ENCODE measurements at places on chromosomes 13 and 19.

- H3K4me1 ChIP-seq: peaks cover 10% of the 10 kb centered on the region
- H3K36me3 ChIP-seq: no peaks in the 10 kb centered on the region
- no peak overlapping the region for H3K27ac ChIP-seq
- peak; percentile 15 for DNase-seq
Measured at GRCh38 chr19:55820037-55820436, 11.8 kb downstream of the NLRP11 start.

DNA sequence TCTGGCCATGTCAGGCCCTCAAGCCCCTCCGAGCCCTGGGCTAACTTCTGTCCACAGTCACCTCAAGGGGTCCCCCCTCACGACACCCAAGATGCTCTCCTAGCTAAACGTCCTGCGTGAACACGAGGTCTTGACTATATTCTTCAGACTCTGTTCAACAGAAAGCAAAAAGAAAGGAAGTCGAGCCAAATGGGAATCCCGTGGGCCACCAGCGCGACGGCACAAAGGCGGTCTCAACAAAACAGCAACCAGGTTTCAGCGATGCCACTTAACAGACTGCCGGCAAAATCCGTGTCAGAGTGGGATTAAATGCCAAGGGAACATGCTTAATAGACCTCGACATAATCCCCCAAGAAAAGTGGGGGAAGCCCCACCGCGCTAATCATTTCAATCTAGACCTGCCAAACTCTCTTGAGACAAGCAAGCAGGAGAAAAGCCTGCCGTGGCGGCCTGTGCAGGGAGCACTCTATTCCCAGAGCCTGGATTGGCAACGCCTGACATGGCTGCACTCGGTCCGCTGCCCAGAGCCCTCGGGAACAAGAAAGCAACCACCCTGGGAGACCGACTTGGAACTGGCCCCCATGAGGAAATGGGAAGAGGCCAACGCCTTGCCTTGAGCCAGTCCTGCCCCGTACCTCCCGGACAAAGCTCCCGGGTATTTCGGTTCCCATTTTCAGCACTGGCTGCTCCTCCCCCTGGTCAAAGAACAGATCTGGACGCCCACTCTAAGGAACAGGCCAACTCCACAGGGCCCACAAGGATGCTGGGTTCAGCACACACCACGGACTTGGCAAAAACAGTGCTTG, 16.0 kb downstream of the ZC3H4 start:
- H3K36me3 ChIP-seq: no peaks in the 10 kb centered on the region
- no peak for DNase-seq
- H3K4me3 ChIP-seq: no peak overlapping the region
- H3K27ac ChIP-seq: no peak overlapping the region
- peaks cover 5% of the 10 kb centered on the region for H3K4me1 ChIP-seq
- no peaks in the 10 kb centered on the region for H3K27me3 ChIP-seq

GRCh38 chr13:92537471-92537870, 689.1 kb upstream of the GPC6 start:
- H3K4me3 ChIP-seq: no peak overlapping the region
- no peaks in the 10 kb centered on the region for H3K36me3 ChIP-seq
- H3K27ac ChIP-seq: no peak overlapping the region
- DNase-seq: no peak

DNA sequence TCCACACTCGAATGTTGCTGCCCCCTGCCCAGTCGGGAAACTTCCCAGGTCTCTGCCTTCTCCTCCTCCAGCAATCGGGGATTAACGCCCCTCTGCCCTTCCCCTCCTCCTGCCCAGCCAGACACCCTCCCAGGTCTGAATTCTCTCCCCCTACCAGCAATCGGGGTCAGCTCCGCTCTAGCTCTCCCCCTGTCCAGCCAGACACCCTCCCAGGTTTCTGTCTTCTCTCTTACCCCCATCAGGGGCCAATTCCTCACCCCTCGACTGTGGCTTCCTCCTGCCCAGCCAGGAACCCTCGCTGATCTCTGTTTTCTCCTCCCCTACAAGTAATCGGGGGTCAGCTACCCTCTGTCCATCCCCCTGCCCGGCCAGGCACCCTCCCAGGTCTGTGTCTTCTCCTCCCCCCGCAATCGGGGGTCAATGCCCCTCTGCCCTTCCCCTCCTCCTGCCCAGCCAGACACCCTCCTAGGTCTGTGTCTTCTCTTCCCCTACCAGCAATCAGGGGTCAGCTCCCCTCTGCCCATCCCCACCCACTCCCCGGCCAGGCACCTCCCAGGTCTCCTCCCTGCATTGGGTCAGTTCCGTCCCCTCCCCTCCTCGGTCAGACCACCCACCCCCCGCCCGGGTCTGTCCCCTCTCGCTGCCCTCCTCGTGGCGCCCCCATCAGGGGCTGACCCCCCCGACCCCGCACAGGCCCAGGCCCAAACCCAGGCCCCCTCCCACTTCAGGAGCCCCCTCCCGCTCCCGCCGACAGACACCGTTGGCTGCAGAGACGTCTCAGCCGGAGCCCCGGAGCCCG, 668 bp downstream of the ZFR2 start:
- H3K27me3 ChIP-seq: no peaks in the 10 kb centered on the region
- H3K4me3 ChIP-seq: no peak overlapping the region
- H3K36me3 ChIP-seq: no peaks in the 10 kb centered on the region
- no peaks in the 10 kb centered on the region for H3K4me1 ChIP-seq

GRCh38 chr13:42549552-42549936, 24.4 kb upstream of the TNFSF11 start:
- no peak overlapping the region for H3K4me3 ChIP-seq
- DNase-seq: no peak
- peaks cover 14% of the 10 kb centered on the region for H3K4me1 ChIP-seq
- H3K36me3 ChIP-seq: no peaks in the 10 kb centered on the region

DNA sequence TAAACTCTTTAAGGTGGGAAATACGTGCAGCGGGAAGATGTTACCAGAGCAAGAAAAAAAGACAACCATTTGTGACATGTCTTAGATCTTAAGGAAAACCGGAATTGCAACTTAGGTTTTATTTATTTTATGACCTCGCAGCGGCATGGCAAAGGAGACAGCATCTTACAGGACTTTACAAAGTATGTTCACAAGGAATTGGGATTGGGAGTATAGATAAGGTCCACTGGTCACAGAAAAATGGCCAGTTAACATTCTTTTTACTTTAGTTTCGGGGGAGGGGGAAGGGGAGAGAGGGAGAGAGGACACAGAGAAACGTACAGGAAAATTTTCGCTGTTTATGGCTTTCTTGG, 104.5 kb upstream of the DIAPH3 start:
- peak overlapping the region; percentile 32 for H3K4me3 ChIP-seq
- no peaks in the 10 kb centered on the region for H3K36me3 ChIP-seq
- no peak for DNase-seq
- H3K27me3 ChIP-seq: no peaks in the 10 kb centered on the region
- H3K27ac ChIP-seq: no peak overlapping the region
- peaks cover 5% of the 10 kb centered on the region for H3K4me1 ChIP-seq

- H3K4me3 ChIP-seq: no peak overlapping the region
- no peak overlapping the region for H3K27ac ChIP-seq
- no peak for DNase-seq
- H3K27me3 ChIP-seq: no peaks in the 10 kb centered on the region
Measured at GRCh38 chr13:23288564-23288963, 107.8 kb downstream of the SGCG start.

DNA sequence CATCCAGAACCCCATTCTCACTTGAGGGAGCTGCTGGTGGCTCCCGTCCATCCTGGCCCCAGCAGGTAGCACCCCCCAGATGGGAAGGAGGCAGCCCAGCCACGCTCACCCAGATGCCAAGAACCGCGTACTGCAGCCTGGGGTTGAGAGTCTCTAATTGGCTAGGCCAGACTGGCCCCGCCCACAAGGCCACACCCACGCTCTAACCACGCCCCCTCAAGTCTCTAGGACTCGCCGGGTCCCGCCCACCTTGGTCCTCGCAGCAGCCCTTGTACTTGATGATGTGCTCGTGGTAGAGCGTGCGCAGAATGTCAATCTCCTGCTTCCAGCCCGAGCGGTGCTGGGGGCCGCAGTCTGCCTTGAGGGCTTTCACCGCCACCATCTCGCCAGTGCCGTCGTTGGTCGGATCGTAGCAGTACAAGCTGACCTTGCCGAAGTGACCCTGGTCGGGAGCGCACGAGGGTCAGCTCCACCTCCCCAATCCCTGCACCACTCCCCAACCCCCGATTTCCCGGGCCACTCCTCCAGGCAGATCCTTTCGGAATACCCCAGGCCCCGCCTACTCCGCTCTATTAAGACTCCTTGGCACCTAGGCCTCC, 14.5 kb upstream of the ICAM3 start:
- no peaks in the 10 kb centered on the region for H3K4me1 ChIP-seq
- no peaks in the 10 kb centered on the region for H3K27me3 ChIP-seq
- H3K27ac ChIP-seq: no peak overlapping the region
- H3K36me3 ChIP-seq: peaks cover 52% of the 10 kb centered on the region

Measured in B cell (primary cell).